NCI-H2081 treated with DMSO at 0.1 percent for 48 hours (cell line): ENCODE measurements at places on chromosomes 6 and 20.

GRCh38 chr6:49801525-49801924, 14.4 kb upstream of the PGK2 start:
- no peak for DNase-seq

DNA sequence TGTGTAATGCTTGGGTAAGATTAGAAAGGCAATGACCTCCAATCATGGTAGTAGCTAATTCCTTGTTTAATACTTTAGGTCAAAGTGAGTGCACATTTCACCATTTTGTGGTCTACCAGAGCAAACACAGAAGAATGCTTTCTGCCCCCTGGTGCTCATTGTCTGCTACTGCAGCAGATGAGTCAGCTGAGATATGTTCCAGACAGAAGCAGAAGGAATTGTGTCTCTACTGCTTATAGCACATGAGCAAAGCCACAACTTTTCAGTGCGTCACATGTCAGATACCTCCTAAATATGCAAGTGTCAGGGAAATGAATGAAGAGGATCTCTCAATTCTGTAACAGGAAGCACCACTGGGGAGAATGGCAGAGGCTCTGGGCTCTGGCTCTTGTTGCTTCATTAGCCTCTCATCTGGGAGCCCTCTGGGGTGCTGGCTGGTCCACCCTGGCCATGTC, 308.9 kb downstream of the ALDH8A1 start:
- peak; percentile 6 for DNase-seq

DNA sequence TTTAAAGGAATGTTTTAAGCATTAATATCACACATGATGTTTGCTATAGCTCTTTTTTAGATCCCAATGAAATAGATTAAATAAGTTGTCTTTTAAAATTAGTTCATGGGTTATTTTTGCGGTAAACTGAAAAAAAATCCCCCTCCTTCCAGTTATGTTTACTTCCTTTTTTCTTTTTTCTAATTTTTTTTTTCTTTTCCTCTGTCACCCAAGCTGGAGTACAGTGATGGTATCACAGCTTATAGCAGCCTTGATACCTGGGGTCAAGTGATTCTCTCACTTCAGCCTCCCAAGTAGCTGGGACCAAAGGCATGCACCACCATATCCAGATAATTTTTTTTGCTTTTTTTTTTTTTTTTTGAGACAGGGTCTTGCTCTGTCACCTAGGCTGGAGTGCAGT, 17.8 kb upstream of the SCAF8 start:
- no peak for DNase-seq

- DNase-seq = no peak
Measured at GRCh38 chr20:58670102-58670501, 19.0 kb downstream of the STX16 start.

DNA sequence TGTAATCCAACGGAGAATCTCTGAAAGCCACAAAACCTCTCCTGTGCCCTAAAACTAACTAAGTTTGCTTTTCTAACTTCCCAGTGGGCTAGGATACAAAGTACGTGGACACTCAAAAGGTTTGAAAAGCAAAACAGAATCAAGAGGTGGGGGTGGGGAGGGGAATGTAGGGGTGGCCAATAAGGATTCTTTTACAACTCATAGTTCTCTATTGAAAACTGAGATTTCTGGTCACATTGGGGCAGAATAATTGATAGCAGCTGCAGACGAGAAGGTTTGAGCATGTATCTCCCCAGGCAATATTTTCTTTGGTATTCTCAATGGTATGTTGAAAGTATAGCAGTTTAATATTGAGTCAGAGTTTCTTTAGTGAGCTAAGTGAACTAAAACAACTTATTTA, 376.7 kb upstream of the CITED2 start:
- no peak for DNase-seq

DNA sequence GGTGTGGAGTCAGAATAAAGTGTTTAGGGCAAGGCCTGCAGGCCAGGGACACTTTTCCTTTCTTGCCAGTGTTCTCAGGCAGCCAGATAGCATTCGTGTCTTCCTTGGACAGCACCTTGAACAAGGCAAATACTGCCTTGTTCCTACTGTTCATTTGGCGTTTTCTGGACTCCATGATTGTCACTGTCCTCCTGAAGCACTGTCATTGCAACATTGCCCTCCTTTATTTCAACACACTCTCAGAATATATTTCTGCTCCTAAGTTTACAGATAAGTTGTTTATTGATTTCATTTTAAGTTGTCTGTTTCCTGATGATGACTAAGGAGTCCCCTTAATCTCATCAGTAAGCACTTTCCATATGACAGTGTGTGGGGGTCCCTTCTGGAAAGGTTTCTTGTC, 15.1 kb upstream of the DEF6 start:
- DNase-seq = no peak

DNA sequence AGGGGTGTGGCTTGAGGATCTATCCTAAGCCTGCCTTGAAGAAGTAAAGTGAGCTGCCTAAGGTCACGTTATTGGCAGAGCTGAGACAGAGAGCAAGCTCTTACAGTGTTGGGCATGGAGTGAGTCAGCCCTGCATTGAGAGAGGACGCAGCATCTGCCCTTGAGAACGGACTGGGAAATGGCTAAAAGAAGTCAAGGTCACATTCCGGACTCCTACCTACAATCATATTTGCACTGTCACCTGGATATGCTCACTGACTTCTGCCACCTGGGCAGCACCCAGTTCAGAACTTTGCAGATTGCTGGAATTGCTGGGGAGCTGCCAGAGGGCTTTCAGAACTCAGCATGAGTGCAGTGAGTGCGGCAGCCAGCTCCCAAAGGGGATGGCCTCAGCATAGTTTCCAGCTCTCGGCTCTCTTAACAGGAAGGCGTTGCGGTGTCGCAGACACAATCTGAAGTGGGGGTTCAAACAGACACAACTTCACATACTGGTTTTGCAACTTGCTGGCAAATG, 199.3 kb upstream of the SGK1 start:
- DNase-seq = no peak

- DNase-seq = no peak
Measured at GRCh38 chr6:98041921-98042320, 758.9 kb upstream of the MMS22L start.

- DNase-seq = no peak
Measured at GRCh38 chr6:73523434-73524123, 2.7 kb upstream of the EEF1A1 start.

GRCh38 chr6:5706124-5707033, 300.3 kb downstream of the NRN1 start:
- DNase-seq = no peak

DNA sequence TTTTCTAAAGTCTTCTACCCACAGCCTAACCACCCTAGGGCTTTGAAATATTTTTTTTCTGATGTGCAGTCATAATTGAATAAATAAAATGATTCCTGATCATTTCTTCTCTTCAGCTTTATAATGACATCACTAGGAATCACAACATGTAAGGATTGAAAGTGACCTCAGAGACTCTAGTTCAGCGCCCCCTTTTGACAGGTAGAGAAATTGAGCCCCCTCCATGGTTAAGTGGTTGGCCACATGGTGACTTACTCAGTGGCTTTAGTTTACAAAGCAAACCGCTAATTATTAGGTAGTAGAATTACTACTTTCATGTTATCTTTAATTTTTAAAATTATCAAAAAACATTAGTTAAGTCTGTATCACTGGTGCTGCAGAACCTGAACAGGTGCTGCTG, 13.3 kb upstream of the SLC2A12 start:
- no peak for DNase-seq

GRCh38 chr6:137911675-137912191, 44.7 kb downstream of the TNFAIP3 start:
- no peak for DNase-seq

DNA sequence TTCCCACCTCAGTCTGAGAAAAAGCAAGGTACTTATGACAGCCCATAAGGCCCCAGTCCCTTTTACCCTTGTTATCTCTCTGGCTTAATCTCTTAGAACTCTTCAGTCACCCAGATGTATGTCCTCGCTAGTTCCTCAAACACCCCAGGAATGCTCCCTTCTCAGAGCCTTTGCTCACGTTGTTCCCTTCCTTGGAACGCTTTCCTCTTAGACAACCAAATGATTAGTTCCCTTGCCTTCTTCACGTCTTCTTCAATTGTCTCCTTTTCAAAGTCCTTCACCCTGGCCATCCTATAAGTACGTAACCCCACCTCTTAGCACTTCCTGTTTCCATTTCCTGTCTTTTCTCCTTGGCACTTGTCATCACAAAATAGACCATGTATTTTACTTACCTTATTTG, 1.1 kb upstream of the APOBEC2 start:
- DNase-seq = no peak

DNA sequence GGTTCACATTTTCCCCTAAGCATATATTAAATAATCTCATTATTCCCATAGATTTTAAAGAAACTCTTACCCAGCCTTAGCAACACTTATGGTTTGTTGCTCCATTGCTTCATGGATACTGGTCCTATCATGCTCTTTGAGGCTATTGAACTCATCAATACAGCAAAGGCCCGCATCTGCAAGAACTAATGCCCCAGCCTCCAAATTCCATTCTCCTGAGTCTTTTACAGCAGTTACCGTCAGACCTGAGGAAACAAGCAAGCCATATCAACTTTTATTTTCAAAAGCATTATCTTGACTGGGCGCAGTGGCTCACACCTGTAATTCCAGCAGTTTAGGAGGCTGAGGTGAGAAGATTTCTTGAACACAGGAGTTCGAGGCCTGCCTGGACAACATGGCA, 37.7 kb upstream of the ASF1A start:
- no peak for DNase-seq

DNA sequence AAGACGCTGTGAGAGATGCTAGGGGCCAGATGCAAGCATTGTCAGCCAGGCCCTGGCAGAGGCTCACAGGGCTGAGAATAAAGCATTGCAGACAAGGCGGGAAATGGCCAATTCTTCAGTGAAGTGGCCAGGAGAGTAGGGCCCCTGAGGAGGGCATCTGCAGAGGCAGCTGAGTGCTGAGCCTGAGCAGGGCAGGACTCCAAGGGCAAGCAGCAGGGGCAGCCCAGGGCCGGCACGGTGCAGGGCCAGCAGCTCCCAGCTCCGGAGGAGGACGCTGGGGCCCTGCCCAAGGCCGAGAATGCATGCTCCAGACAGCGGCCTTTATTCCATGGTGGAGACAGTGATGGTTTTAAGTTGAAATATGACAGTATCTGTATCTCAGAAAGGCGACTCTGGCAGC, 305.5 kb downstream of the FOXC1 start:
- DNase-seq = no peak

GRCh38 chr6:105757512-105758200, 328.5 kb upstream of the PRDM1 start:
- no peak for DNase-seq

- no peak for DNase-seq
Measured at GRCh38 chr6:148999929-149000468, 253.2 kb downstream of the UST start.

- DNase-seq = no peak
Measured at GRCh38 chr6:22328474-22328873, 31.6 kb upstream of the PRL start.

DNA sequence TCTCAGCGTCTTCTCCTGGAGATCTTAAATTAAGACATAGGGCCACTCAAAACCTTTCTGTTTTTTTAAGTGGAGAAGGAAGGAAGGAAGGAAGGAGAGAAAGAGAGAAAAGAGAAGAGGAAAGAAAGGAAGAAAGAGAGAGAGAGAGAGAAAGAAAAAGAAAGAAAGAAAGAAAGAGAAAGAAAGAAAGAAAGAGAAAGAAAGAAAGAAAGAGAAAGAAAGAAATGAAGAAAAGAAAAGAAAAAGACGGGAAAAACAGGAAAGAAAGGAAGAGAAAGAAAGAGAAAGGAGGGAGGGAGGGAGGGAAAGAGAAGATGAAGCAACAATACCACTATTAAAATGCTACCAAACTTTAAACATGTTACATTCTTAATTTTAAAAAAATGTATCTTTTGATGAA, 336.5 kb upstream of the ARID1B start:
- DNase-seq = no peak

DNA sequence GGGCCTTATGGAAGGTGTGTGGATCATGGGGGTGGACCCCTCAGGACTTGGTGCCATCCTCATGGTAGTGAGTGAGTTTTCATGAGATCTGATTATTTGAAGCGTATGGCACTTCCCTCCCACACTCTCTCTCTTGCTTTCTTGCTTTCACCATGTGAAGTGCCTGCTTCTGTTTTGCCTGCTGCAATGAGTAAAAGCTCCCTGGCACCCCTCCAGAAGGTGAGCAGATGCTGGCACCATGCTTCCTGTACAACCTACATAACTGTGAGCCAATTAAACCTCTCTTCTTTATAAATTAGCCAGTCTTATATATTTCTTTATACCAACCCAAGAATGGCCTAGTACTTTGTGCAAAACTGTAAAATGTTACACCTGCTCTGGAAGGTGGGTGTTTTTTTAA, 396.8 kb upstream of the HS3ST5 start:
- no peak for DNase-seq

GRCh38 chr6:13485923-13486562, 1.4 kb downstream of the GFOD1 start:
- no peak for DNase-seq

DNA sequence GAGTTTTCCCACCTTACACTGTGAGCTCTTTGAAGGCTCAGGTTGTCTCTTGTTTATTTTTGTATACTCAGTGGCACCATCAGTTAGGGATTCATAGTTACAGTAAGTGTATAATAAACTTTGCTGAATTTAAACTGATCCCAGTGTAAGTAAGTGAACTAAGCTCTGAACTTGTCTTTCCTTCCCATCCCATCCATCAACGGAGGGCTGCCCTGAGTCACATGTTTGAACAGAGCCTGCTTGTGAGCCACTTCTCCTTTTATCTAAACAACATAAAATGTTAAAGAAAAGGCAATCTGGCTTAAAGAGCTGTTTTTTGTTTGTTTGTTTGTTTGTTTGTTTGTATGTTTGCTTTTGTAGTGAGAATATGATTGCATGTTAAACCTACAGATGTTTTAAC, 185.7 kb upstream of the MARCKS start:
- no peak for DNase-seq

- no peak for DNase-seq
Measured at GRCh38 chr6:161414180-161414579, 140.3 kb upstream of the AGPAT4 start.

GRCh38 chr6:75849329-75850025, 100.4 kb downstream of the MYO6 start:
- DNase-seq = no peak

DNA sequence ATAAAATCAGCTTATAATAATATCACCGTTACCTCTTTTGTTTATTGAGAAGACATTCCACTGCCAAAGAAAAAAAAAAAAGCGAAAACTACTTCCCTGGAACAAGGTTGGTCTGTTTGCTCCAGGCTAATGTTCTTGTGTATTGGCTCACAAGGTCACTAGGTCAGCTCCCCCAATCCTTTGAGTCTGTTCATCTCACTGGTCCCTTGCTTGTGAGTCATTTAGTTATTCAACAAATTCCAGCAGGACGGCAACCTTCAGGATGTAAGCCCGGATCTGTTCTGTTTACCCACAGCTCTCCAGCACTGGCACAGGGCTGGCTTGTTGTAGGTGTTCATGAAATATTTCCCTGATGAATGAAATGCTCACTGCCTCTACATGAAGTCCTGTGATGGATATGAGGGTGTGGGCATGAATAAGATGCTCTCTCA, 3.3 kb downstream of the ARHGAP40 start:
- DNase-seq = no peak
